GM12891 (cell line): ENCODE measurements at places on chromosomes 12 and 14.

GRCh38 chr14:62665286-62665685 lies 380.0 kb downstream of the KCNH5 start:
- no peak for DNase-seq

- DNase-seq, result no peak
Observed at GRCh38 chr12:71639341-71639760, 24.3 kb downstream of the ZFC3H1 start.

DNA sequence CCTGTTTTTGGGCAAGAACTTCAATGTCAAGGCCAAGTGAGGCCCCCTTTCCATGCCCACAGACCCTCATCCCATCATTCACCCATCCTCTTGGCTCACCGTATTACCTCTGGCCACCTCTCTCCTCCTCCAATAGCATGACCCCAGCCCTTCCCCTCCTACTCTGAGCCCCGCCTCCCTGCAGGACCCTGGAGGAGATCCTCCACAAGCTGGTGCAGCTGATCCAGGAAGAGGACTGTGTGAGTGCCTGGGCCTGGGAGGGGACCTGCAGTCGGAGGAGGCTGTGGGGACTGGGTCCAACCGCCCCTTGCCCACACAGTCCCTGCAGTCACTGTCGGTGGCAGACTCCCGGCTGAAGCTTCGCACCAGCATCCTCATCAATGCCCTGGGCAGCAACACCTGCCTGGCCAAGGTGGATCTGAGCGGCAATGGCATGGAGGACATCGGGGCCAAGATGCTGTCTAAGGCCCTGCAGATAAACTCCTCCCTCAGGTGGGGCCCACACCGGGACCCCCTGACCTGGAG lies 7.2 kb downstream of the CARMIL3 start:
- DNase-seq, result no peak

GRCh38 chr12:68469113-68469512 lies 137.0 kb upstream of the MDM1 start:
- DNase-seq, result no peak

GRCh38 chr12:46608431-46609272 lies 217.1 kb downstream of the SLC38A4 start:
- no peak for DNase-seq

GRCh38 chr12:45468751-45469615 lies 253.1 kb downstream of the ANO6 start:
- DNase-seq, result no peak

DNA sequence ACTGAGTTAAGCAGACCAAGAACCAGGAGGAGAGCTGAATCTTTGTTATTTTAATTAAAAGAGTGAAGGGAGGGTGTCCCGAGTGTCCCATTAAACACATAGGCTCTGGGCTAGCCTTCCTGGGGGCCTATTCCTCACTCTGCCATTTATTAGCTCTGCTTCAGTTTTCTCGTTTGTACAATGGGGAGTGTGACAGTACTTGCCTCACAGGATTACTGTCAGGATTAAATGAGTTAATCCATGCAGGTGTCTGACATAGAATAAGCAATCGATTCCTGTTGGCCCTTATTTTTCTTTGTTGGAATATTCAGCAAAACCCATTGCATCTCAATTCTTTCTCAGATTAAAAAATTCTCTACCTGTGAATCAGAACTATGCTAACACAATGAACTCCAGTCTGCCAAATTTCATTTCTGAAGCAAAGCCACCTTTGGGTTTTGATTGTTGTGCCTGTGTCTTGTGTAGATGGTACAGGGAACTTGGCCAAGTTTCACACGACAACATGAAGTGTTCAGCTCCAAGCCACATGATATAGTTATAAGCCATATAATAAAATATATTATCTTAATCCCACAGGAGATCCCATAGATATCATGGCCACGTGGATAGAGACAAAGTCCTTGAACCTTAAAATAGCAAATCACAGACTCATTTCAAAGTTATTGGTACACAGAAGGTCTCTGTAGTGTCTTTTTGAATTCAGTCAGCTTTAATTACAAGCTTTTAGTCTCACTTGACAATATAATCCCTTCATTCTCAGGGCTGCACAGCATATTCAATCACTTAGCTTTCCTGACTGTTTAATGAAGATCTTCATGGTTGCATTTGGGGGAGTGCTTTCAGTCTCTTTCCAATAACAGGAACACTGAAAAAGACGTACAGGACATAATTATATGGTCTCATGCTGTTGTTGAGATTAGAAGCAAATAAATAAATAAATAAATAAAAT lies 34.4 kb upstream of the CRY1 start:
- no peak for DNase-seq

DNA sequence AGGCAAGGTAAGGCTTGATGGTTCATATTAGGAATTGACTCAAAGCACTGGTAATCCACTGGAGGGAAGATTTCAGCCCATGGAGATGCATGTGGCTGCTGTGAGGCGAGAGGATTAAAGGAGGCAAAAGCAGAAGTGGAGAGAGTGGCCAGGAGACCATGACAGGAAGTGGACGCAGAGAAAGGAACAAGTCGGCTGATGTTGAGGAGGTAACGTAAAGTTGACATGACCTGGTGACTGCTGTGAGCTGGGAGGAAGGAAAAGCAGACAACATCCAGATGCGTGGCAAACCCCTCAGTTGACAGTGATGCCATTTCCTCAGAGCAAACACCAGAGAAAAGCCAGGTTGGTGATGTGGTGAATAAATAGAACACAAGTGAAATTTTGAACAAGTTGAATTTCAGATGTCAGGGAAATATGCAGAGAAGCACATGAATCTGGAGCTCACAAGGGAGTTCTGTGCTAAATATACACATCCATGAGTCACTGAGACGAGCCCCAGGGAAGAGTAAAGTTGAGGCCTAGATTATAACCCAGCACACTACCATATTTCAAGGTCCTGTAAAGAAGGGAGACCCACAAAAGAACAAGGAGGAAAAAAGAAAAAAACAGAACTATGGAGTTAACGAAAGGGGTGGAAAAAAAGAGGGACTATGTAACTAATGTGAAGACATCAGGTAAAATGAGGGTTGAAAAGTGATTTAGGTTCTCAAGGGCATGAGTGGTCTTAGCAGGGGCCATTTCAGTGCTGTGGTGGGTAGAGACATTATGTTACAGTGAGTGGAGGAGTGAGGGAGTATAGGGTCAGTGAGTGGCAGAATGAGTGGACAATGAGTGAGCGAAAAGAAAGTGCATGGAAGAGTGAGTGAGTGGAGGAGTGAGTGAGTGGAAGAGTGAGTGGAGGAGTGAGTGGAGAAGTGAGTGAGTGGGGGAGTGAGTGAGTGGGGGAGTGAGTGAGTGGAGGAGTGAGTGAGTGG lies 61.6 kb upstream of the GZMB start:
- DNase-seq, result no peak

GRCh38 chr12:107650977-107651376 lies 34.6 kb upstream of the PWP1 start:
- no peak for DNase-seq

DNA sequence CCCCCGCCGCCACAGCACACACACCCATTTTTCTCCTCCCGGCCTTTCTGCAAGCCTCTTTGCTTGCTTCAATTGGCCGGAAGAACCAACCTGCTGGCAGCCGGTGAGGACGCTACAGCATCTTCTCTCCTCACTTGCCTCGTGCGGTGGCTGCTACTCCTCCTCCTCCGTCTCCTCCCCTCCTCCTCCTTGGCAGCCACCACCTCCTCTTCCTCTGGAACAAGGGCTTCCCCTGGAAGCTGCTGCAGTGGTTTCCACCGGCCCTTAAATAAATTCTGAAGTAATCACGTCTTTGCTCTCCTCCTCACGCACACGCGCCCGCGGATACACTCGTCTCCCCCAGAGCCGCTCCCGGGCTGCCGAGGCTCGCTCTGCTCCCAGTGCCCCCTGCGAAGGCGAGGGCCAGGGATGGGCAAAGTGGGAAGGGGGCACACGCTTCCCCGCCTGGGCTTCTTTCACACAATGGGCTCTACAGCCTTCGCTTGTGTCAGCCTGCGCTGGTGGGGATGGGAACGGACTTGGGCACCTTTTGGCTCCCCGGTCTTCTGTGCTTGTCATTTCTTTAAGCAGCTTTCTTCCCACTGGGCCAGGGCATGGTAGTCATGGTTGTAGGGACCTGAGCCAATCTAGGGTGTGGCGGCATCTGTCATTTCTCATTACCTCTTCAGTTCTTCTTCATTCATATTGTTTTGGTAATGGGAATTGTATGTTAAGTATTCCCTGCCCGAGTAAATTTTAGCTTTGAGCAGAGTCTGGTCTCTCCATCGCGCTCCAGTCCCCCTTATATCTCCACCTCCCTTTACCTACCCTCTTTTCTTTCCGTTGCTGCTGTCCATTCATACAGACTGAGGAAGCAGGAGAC lies at the start of gene PPFIA2:
PPFIA2 (minus strand) TSS at position 161 of the 862 bp plus-strand sequence.
- DNase-seq, result peak; percentile 1

GRCh38 chr14:22282417-22282816 lies 306.6 kb downstream of the DAD1 start:
- peak; percentile 8 for DNase-seq

DNA sequence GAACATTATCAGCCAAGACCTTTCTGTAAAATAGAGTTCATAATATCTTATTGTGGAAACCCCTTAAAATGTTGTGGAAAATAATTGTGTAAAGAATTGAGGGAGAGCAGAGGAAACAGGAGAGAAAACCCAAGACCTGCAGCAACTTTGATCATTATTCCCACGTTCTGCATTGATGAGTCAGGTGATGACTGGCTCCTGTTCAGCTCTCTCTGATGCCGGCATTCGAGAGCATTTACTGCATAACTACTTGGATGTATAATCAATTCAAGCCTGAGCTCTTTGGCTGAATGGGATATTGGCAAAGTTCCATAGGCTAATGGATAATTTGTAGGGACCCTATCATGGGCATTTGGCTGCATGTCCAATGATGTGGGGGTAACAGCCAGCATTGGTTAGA lies 176.3 kb upstream of the ARID2 start:
- no peak for DNase-seq

GRCh38 chr12:124422142-124422569 lies 127.3 kb downstream of the RFLNA start:
- no peak for DNase-seq

DNA sequence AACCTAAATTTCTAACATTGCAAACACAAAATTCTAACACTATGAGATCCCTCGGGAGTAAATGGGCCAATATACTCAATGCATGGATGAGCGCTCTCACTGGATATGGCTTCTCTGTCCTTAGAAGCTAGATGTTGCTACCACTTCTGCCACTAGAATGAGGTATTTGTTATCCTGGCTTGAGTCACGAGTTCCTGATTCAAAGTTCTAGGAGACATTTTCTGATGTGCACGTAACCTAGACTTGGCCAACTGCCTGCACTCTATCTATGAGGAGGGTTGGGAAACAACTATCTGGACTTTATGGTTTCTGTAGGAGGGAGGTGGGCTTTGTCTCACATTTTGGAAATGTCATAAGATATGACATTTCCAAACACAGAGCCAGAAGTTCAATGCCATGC lies 37.6 kb downstream of the FERMT2 start:
- DNase-seq, result no peak

DNA sequence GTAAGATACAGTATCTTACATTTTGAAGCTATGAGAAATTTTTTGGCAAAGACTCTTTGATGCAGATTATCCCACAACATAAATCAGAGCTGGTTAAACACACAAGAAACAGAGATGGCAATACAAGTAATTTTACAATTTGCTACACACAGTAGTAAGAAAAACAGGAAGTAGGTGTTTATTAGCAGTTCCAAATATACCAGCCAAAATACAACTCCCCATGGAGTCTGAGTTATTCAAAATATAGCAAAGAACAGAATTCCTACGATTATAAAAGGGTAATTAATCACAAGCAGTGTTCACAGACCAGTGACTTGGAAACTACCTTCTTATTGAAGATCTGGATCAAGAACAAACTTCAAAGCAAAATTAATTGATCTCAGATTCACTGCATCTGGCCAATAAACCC lies 83.9 kb downstream of the BMP4 start:
- DNase-seq, result no peak

GRCh38 chr12:68140556-68140955 lies 19.0 kb downstream of the IFNG start:
- no peak for DNase-seq

DNA sequence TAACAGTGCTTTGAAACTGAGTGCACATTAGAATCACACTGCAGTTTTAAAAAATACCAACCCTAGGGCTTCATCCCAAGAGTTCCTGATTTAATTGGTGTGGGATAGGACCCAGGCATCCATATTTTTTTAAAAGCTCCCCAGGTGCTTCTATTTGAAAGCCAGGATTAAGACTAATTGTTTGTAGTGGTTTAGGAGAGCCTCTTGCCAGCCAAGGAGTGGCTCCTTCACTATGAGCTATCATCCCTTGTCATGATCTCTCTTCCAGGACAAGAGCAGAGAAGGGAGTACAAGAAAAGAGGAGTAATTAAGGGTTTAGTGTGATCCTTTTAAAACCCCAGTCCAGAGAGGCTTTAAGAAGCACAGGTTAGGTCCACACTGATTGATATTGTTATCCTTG lies 178.0 kb downstream of the CAND1 start:
- DNase-seq, result no peak

DNA sequence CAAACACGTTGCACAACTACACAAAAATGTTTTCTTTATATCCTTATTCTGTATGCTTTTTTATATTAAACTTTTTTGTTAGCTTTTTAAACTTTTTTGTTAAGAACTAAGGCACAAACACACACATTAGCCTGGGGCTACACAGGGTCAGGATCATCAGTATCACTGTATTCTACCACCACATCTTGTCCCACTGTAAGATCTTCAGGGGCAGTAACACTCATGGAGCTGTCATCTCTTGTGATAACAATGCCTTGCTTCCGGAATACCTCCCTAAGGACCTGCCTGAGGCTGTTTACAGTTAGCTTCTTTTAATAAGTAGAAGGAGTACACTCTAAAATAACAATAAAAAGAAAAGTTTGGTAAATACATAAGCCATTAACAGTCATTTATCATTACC lies 42.2 kb downstream of the PLEKHA5 start:
- DNase-seq, result no peak

GRCh38 chr14:88521818-88522217 lies 33.0 kb downstream of the PTPN21 start:
- no peak for DNase-seq

GRCh38 chr14:76336876-76337275 lies 39.1 kb upstream of the ESRRB start:
- no peak for DNase-seq

DNA sequence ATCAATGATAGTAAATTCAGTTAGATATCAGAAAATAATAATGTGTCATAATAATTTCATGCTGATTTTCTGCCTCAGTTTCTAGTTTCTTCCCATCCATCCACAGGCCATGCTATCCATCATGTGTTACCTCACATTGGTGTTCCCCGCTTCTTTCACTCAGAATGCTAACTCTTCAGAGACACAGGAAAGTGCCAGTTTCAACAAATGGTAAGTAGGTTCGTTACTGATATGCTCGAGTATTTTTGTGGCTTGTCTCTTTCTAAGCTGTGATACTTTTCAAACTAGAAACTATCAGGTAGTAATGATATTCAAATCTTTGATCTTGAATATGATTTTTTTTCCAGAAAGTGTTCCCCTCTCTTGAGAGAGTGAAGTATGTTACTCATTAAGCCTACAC lies 1.5 kb downstream of the KLRB1 start:
- no peak for DNase-seq
